Transverse colon (tissue), 4 donors: ENCODE measurements at places on chromosomes 7 and 10.

DNA sequence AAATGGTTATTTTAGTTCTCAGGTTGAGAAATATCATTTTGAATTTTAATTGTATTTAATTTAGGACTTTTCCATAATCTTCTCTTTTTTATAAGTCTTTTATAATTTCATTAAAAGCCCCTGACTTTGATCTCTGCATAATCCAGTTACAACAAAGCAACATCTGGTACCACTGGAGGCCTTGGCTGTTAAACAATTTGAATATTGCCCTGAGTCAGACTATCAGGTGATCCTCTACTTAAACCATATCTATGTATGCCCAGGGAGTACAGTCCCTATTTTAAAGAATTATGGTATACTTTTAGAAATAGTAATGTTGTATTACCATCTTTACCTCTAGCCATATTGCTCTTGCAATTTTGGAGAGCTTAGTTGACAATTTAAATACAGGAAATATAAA lies 119.1 kb downstream of the MAGI2 start:
- no peak for DNase-seq

- DNase-seq = no peak
These were observed 53.6 kb downstream of the ADRA2A start for GRCh38 chr10:111130471-111130870.

GRCh38 chr10:86254526-86255174 lies 111.9 kb downstream of the GRID1 start:
- no peak for DNase-seq

GRCh38 chr10:94878649-94879048 lies 59.8 kb upstream of the CYP2C9 start:
- no peak for DNase-seq

- DNase-seq = no peak
These were observed 17.4 kb downstream of the FOXP2 start for GRCh38 chr7:114432061-114432460.

DNA sequence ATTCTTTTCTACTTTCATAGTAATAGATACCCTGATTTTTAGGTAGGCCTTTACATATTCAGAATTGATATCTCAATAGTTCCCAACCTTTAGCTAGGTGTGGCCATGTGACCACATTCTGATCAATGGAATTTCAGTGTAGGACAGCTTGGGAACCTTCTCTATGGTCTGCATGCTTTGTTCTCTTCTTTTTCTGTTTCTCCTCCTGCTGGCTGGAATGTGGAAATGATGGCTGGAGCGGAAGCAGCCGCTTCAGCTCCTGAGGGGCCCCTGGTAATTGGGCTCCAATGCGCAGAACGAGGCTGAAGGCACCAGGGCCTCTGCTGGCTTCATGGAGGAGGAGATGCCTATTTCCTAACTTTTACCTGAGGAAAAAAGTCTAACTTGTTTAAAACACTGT lies 152.6 kb downstream of the ZMYND11 start:
- no peak for DNase-seq

DNA sequence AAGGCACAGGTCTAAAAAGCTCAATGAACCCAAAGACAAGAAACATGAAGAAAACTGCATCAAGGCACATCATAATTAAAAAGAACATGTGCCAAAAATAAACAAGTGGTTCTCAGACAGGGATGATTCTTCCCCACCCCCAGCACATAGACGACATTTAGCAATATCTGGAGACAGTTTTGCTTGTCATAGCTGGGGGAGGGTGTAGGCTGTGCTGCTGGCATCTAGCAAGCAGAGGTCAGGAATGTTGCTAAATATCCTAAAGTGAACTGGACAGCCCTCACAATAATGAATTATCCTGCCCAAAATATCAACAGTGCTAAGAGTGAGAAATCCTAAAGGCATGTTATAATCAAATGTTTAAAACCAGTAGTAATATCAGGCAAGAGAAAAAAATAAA lies 122.6 kb downstream of the MICU1 start:
- DNase-seq = no peak

GRCh38 chr7:102425639-102426267 lies 7.6 kb upstream of the ORAI2 start:
- DNase-seq = peak; percentile 83

GRCh38 chr10:34624323-34625153 lies 190.6 kb downstream of the PARD3 start:
- DNase-seq = no peak

- peak; percentile 50 for DNase-seq
These were observed 2.2 kb upstream of the MBLAC1 start for GRCh38 chr7:100124301-100125230.

DNA sequence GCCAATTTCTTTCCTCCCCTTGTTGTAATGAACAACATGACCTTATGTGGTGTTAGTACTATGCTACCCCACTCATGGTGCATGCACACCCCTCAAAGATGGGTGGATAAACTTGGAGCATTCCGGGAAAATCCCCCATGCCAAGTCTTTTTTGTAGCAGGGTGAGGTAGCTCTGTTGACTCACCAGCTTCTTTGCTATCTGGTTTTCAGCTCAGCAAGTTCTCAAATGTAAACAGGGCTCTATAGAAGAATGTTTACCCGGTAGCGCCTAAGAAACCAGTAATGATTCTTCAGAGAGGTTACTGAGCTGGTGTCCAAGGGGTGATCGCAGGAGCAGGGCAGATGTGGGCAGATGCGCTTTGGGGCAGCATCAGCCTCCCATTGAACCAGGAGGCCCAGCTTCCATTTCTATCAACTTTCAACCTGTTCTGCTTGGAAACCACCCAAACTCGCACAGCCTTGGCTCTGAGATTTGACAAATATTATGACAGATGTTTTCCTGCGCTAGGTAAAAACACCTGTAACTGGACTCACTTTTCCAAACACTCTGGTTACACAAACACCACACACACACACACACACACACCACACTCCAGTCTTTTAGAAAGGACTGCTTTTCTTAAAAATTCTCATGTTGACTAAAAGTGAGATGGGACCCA lies 87.8 kb downstream of the ZRANB1 start:
- DNase-seq = no peak

GRCh38 chr10:130044067-130045061 lies 66.3 kb downstream of the C10orf143 start:
- DNase-seq = no peak

GRCh38 chr7:1359681-1360485 lies 99.4 kb downstream of the MICALL2 start:
- no peak for DNase-seq

- peak; percentile 74 for DNase-seq
These were observed 102.2 kb downstream of the RBM20 start for GRCh38 chr10:110746254-110746826.

- DNase-seq = no peak
These were observed 181.4 kb downstream of the AKR1D1 start for GRCh38 chr7:138257459-138258196.

DNA sequence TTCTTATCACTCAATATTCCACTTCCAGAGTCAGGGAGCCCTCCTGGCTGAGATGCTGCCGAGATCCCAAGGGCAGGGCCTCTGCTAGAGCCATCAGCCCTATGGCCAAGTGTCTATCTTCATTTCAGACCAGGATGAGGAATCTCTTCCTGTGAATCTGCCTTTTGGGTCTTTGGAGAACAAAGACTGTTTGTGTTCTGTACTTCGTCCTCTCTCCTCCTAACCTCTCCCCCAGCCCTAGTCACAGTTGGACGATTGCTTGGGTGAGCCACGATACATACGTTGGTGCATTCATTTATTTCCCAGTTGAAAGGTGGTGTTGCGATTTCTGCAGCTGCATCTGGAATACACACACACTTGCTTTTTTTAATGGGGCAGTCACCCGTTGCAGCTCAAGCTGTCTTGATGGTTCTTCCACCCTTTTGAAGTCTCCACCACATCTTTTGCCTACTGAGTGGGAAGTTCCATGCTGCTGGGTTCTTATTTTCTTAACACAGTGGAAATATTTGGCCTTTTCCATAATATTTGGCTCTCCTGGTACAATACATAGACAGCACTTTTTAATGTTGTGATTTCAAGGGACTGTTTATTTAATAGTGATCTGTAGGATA lies 26.7 kb downstream of the SH3PXD2A start:
- no peak for DNase-seq

GRCh38 chr7:48154792-48155413 lies 16.4 kb upstream of the ABCA13 start:
- peak; percentile 74 for DNase-seq

GRCh38 chr7:108307595-108307994 lies 148.6 kb downstream of the NRCAM start:
- no peak for DNase-seq

DNA sequence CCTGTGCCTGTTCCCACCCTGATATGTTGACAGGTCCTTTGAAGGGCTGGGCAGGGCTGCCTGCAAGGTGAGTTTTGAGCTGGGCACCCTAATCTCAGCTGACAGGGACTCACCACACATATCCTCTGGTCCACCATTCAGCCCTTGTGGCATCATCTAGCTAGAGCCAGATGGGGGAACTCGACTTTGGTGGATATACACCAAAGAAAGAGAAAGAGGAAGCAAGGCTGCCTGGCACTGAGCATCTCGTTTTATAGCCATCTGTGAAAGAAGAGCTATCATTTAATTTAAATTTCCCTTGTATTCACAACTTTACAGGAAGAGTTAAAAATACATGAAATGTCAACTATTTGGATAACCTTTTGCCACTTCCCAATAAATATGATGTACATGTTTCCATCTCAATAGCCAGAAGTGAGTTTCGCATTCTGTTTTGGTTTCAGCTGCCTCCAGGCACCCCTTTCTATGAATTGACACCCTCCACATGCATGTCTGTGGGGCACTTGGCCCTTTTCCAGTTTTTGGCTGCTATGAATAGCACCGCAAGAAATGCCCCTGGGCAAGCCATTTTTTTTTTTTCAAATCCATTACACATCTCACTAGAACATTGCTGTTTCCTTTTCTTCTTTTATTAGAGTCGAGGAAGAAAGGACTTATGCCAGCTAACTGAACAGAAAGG lies 22.9 kb upstream of the GRB10 start:
- no peak for DNase-seq

DNA sequence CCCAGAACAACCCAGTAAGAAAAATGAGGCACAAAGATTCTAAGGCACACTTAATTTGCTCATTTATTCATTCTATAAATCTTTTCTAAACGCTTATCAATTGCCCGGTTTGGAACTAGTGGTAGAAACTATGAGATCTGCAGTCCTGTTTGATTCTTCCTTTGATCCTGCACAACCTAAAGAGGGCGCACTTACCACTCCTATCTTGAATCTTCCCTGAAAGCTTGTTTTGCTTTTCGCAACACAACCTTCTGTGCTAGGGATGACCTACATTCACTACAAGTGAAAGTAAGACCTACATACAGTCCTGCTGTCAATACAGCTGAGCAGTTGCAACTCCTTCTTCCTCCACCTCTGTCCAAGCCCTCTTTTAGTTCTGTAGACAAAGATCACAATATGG lies 12.6 kb upstream of the ARL4A start:
- peak; percentile 29 for DNase-seq

GRCh38 chr10:72736828-72737220 lies 44.9 kb downstream of the MCU start:
- DNase-seq = no peak

- no peak for DNase-seq
These were observed 126.5 kb downstream of the HIPK2 start for GRCh38 chr7:139651308-139651707.

GRCh38 chr7:16918288-16918895 lies 36.6 kb upstream of the AGR3 start:
- no peak for DNase-seq

GRCh38 chr10:52871191-52871843 lies 98.7 kb upstream of the MBL2 start:
- DNase-seq = no peak

DNA sequence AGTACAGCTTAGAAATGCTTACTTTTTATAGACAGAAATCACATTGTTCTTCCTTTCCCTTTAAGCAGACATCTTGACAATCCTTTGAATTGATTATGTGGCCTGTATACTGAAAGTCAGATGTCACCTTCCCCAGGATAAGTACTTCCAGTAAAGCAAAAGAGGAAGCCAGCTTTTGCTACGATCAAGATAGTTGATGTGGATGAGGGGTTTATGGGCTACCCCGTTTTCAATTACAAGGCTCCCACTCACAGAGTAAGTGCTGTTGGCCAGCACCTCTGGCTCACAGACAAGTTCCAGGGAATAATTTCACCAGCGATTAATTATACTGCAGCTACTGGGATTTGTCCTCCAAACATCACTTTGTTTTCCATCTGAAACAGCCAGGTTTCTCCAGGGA lies 95.1 kb upstream of the SAMD8 start:
- DNase-seq = no peak

GRCh38 chr10:29858702-29859267 lies 200.6 kb downstream of the JCAD start:
- no peak for DNase-seq
